ENCODE measurements at places on chromosomes 4 and X.

GRCh38 chr4:16205298-16206164, 20.7 kb downstream of the TAPT1 start:
- no peak for DNase-seq

DNA sequence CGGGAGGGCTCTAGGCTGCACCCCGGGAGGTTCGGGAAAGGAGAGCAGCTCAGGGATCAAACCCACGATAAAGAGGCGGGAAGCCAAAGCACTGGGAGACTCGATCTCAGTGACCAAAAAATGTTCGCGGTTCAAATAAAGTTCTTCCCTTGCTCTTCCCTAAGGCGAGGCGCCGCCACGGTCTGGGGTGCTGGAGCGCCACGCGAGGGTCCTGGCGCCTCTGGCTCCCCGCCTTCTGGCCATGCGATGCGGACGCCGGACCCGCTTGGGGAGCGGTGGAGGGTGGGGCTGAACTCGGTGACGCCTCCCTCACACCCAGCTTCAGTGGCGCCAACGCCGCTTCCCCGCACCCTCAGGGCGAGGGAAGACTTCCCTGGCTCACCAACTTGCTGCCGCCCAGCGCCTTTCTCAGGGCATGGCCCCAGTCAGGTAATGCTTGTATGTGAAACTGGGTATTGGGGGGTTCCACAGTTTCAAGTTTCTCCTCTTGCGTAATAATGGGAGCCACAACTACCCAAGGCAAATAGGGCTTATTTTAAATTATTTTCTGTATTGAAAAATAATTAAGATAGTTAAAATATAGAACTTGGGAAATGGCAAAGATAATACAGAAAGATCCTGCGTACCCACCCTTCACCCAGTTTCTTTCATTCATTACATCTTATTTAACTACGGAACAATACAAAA, at the start of gene QRFPR:
Gene QRFPR, minus strand, starts transcription at position 243 of the 687 bp plus-strand sequence. CDS start 371 bp downstream, outside the sequence.
- no peak for DNase-seq

GRCh38 chr4:112519689-112520597, 4.0 kb upstream of the NEUROG2 start:
- DNase-seq, result peak; percentile 45

GRCh38 chr4:187128976-187129375, 405.3 kb upstream of the FAT1 start:
- DNase-seq, result no peak

DNA sequence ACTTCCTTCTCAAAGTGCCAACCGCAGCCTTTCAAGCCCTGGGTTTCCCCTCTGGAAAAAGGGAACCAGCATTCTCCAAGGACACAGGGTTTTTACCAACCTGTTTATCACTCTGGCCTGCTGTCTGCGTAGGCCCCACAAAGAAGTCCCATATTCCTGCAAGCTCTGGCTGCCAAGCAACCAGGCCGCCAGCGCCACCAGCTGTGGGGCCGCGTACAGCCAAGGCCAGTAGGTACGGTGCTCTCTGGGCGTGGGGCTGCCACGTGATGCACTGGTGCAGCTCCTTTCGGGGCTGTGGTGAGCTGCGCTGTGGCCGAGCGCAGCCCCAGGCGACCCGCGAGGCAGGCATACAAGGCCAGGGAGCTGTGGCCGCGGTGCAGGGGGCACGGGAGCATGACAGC, 22.1 kb downstream of the LUZP4 start:
- no peak for DNase-seq

GRCh38 chr4:98260047-98260578, 1.1 kb upstream of the RAP1GDS1 start:
- DNase-seq, result no peak

DNA sequence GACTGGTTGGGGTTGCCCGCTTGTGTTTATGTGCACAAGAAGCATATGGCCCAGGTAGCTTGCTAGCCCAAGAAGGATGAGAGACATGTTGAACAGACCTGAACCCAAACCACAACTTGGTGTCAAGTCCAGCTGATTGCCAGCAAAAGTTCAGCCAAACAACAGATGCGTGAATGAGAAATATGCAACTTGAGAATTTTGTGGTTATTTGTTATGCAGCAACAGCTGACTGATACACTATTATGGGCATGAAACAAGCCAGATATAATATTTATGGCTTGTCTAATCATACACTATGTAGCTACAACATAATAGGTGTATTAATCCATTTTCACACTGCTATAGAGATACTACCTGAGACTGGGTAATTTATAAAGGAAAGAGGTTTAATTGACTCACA, 66.3 kb upstream of the FTHL17 start:
- no peak for DNase-seq

- no peak for DNase-seq
These were observed 162.9 kb downstream of the NSUN7 start for GRCh38 chr4:40912460-40913184.

GRCh38 chr4:156677131-156677531, 294.5 kb downstream of the PDGFC start:
- no peak for DNase-seq

- no peak for DNase-seq
These were observed 411.3 kb downstream of the FAT4 start for GRCh38 chr4:125725957-125726525.

DNA sequence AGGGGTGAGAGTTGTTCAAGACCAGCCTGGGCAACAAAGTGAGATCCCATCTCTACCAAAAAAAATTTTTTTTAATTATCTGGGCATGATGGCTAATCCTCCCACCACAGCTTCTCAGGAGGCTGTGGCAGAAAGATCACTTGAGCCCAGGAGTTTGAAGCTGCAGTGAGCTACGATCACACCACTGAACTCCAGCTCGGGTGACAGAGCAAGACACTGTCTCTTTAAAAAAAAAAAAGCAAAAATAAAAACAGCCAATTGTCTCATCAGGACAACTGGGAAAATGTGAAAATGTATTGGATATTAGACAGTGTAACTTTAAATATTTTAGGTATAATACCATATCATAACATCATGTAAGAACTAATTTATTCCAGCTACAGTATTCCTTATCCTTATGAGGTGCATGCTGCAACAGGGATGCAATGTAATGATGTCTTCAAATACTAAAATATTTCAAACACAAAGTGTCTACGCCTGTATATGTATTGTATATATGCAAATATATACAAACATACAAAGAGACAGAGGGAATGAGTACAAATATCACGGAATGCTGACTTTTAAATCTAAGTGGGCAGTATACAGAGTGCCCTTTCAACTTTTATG, 17.2 kb downstream of the FAM13A start:
- DNase-seq, result no peak

DNA sequence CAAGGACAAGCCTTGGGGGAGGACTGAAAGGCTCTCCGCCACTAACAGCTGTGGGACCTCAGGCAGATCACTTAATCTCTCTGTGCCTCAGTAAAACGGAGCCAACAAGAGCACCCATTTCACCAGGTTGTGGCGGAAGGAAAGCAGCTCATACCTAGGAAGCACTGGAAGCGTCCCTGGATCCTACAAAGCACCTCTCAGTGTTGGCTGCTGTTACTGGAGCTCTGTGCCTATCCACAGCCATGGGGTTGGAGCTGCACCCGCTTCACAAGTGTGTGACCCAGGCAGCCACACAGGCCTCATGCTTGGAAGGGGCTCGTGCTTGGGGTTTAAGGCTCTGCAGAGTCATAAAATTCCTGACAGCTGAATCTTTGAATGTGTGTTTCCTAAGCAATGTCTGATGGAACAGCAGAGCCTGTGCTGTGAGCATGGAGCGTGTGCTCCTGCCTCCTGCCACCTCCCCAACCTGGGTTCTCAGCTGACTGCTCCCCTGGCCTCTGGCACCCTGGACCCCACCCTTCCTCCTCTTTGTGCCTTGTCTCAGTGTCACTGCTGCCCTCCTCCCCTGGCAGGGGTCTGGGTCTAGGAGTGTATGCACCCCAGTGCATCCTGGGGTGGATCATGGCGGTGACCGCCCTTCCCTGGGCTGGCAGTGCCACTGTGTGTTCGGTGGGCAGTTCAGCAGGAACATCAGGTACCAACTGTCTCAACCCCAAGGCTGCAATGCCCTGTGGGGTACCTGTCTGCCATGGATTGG, 14.4 kb upstream of the MAN2B2 start:
- no peak for DNase-seq

GRCh38 chrX:24426340-24426913, 38.7 kb upstream of the PDK3 start:
- DNase-seq, result no peak

DNA sequence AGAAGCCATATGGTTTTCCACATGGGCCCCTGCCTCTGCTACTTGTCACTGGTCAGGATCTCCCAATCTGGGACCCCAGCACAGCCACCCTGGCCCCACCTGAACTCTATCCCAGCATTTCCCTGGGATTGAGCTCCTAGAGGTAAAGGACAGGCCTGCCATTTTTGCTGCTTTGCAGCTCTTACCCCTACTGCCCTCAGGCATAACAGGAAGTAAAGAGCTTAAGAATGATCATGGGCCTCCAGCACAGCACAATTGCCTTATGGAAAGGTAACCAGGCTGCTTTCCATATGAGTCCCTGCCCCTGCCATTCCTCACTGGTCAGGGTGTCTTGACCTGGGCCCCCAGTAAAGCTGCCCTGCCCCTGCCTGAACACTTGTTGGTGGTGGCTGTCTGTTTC, 254.9 kb upstream of the ZCCHC13 start:
- no peak for DNase-seq

GRCh38 chr4:41095973-41096372, 118.4 kb downstream of the APBB2 start:
- DNase-seq, result no peak

DNA sequence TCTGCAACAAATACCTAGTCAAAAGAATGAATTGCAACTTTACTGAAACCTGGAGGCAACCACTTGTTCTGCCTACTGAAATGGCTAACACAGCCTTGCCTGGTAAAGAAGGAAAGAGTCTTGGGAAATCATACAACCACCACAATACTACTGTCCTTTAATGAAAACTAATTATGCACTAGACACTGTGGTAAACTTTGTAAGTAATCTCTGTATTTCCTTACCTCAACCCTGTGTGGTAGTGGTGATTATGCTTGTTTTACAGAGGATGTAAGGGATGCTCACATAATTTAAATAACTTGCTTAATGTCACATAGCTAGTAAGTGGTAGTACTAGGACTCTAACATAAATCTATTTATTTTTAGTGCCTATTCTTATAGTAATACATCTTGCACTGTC, 44.7 kb downstream of the TMEM156 start:
- DNase-seq, result no peak

- no peak for DNase-seq
These were observed 332.1 kb downstream of the ARAP2 start for GRCh38 chr4:35912174-35912573.

DNA sequence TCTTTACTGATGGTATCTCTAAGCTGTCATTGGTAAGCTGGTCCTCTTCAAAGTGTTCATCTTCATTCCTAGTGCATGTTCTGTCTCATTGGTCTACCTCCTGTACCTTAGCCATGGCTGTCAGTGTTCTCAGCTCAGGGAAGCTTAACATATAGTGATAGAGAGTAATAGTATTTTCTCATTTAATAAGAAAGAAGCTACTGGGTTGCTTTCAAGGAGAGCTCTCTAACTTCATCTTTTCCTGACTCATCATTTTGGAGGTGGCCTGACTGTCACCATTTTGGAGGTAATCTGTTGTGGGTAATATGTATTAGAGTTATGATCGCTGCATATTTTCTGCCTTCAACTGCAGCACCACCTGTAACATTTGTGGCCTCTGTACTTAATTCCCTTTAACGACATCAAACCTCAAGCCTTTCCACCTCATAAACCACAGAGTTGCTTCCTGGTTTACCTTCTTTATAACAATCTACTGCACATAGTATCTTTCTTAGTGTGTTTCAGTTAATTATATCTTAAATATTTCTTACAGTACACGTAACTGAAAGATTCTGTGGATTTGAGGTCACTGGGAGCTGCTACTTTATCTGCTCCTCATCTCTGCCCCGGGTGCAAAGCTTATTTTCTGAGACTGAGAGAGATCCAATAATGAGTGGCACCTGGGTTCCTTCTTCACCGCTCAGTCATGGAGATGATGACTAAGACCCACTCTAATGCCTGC, 474.0 kb upstream of the TECRL start:
- DNase-seq, result no peak

DNA sequence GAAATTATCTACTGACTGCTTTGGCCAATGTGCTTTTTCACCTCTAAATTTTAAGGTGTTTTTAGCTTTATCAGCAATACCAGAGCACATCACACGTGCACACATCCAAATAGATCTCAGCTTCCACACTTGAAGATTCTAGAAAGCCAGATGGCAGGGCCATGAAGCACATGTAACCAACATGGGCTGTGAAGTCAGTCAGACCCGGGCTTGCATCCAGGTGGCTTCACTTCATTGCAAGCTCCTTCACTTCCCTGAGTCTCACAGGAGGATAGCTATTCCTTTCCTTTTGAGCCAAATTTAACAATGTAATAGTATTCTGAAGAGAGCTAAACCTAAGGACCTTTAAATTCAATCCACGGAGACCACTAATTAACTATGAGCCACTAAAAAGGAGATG, 86.5 kb downstream of the SH3RF1 start:
- DNase-seq, result peak; percentile 55

DNA sequence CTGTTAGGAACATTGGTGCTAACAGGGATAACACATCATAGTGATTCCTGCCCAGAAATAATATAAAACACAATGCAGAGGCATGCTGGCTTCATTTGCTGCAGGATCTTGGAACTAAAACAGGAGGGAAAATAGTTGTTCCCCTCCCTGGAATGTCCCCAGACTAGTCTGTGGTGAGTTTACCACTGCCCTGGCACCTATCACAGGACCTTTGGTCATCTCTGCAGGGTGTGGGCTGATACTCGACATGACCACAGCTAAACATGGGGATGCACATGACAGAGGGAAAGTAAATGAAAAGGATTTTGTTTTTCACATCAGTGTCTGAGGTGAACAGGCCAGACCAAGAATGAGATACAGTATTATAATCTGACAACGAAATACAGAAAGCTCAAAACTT, 160.2 kb upstream of the DKK2 start:
- peak; percentile 48 for DNase-seq

GRCh38 chrX:132461886-132462285, 27.0 kb downstream of the MBNL3 start:
- no peak for DNase-seq

DNA sequence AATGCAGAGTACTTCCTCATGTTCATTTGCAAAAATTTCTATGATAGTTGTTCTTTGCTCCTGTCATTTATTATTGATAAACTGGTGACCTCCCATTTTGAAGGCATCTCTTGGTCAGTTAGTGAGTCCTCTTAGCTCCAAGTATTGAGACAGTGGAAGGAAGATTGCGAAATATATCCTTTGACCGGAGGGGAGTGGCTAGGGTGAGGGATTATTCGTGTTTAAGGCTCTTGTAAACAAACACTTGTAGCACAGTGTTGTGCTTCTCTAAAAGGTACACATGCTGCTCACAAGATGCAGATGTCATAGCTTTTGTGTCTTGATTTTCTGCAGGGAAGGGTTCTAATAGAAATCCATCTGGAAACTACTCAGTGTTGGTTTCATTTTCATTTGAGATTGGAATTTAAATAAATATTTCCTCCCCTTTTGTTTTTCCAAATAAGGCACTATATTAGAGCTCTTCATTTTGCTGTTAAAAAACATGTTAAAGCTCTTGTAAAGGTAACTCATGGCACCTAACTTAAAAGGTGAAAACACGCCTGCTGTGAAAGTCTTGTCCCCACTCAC, 21.8 kb downstream of the TXLNG start:
- no peak for DNase-seq

- no peak for DNase-seq
These were observed 993.9 kb downstream of the PDHA2 start for GRCh38 chr4:96833831-96834230.

All from right forelimb (tissue), 1 donor.